CD4-positive, alpha-beta memory T cell (primary cell): ENCODE measurements at places on chromosomes 2 and 18. TPM values are rescaled to one million over a fixed set of nuclear protein-coding genes. Genes with fewer than 3 reads are reported as not detected.
A peak's percentile ranks its signal among the peaks of the same experiment; 100 is the strongest.

- no peaks in the 10 kb centered on the region for H3K27me3 ChIP-seq
- no peaks in the 10 kb centered on the region for H3K4me1 ChIP-seq
- H3K36me3 ChIP-seq, result no peaks in the 10 kb centered on the region
- no peak overlapping the region for H3K27ac ChIP-seq
- DNase-seq, result no peak
- no peak overlapping the region for H3K4me3 ChIP-seq
Measured at GRCh38 chr2:205115511-205115910, 566.8 kb upstream of the NRP2 start.

GRCh38 chr2:66437109-66437690, 2.3 kb downstream of the MEIS1 start:
- H3K27me3 ChIP-seq, result peaks cover 9% of the 10 kb centered on the region
- DNase-seq, result no peak
- no peak overlapping the region for H3K27ac ChIP-seq
- no peaks in the 10 kb centered on the region for H3K36me3 ChIP-seq
- peaks cover 18% of the 10 kb centered on the region for H3K4me1 ChIP-seq
- H3K4me3 ChIP-seq, result no peak overlapping the region

Gene DSG1
- total RNA-seq, result not detected

DNA sequence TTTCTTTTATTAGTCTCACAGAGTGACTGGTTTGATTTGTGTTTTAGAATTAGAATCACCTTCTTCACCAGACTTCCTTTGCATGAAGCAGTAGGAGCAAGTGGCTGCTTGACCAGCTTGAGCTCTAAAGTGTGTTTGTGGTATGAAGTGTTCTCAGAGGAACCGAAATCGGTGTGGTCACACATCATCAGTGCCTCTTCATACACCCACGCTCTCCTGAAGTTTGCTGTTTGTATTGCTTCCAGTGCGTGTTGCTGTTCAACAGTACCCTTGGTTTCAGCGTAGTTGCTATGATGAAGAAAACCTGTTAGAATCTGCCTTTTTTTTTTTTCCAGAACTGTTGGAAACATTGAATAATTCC, 77.9 kb downstream of the LIMS1 start:
- H3K4me1 ChIP-seq, result peaks cover 90% of the 10 kb centered on the region
- no peaks in the 10 kb centered on the region for H3K36me3 ChIP-seq
- H3K27ac ChIP-seq, result peak overlapping the region; percentile 68

DNA sequence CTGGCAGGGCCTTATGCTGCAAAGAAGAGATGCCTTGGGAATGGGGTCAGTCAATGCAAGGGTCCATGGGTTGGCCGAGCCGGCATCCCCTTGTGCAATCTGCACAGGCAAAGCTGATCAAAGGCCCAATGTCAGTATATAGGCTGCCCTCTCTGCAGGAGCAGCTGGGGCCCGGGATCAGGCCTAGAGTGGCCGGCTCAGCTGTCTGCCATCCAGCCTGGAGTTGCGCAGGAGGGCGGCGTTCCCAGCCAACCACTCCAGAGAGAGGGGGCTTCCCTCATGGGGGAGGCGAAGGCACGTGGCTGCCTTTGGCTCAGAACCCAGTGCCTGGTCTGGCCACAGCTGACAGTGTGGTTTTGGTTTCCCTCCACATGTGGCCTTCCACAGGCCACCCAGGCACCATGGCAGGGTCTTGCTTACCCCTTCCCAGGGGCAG, 3.9 kb downstream of the INPP5D start:
- no peaks in the 10 kb centered on the region for H3K27me3 ChIP-seq
- peak overlapping the region; percentile 95 for H3K4me3 ChIP-seq
- DNase-seq, result no peak
- peak overlapping the region; percentile 91 for H3K27ac ChIP-seq

GRCh38 chr18:35822413-35822812, 150.1 kb upstream of the RMP24 start:
- H3K4me1 ChIP-seq, result no peaks in the 10 kb centered on the region
- H3K4me3 ChIP-seq, result no peak overlapping the region
- DNase-seq, result no peak
- H3K36me3 ChIP-seq, result no peaks in the 10 kb centered on the region
- no peaks in the 10 kb centered on the region for H3K27me3 ChIP-seq

GRCh38 chr2:197090742-197091367, 164.3 kb upstream of the PGAP1 start:
- no peaks in the 10 kb centered on the region for H3K27me3 ChIP-seq
- no peak for DNase-seq
- H3K4me1 ChIP-seq, result no peaks in the 10 kb centered on the region

DNA sequence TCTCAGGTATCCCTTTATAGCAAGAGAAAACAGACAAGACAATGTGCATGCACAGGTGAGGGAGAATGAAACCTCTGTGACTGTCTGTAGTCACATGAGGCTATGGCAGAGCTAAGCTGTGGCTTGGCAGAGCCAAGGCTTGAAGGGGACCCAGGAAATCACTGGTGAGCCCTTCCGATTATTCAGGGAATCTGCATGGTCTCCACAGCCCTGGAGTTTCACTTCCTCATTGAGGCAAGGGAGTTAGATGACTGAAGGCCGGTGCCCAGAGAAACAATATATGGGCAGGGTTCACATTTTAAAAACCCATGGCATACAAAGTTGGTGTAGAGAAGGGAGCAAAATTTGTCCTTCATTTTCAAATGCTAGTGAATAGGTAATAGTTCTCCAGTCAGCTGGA, 144.4 kb upstream of the REV1 start:
- no peaks in the 10 kb centered on the region for H3K36me3 ChIP-seq
- H3K27me3 ChIP-seq, result no peaks in the 10 kb centered on the region
- no peak overlapping the region for H3K4me3 ChIP-seq
- no peak for DNase-seq
- no peak overlapping the region for H3K27ac ChIP-seq

DNA sequence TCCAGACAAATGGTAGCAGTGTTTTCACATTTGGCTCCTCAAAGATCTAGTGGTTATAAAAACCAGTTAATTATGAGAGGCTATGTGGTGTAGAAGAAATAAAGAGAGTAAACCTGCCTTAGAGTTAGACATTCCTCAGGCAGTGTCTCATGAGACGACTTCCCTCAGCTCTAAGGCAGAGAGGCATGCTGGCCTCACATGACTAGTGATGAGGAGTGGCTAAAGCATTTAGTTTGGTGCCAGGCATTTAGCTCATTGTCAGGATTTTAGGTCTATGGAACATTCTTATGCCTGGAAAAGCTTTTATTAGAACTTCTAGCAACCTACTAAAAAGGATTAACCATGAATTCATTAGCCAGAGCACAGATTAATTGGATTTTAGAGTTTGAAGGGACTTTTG, 90.3 kb downstream of the RPRM start:
- no peaks in the 10 kb centered on the region for H3K27me3 ChIP-seq
- DNase-seq, result no peak
- no peak overlapping the region for H3K27ac ChIP-seq
- H3K4me1 ChIP-seq, result no peaks in the 10 kb centered on the region

DNA sequence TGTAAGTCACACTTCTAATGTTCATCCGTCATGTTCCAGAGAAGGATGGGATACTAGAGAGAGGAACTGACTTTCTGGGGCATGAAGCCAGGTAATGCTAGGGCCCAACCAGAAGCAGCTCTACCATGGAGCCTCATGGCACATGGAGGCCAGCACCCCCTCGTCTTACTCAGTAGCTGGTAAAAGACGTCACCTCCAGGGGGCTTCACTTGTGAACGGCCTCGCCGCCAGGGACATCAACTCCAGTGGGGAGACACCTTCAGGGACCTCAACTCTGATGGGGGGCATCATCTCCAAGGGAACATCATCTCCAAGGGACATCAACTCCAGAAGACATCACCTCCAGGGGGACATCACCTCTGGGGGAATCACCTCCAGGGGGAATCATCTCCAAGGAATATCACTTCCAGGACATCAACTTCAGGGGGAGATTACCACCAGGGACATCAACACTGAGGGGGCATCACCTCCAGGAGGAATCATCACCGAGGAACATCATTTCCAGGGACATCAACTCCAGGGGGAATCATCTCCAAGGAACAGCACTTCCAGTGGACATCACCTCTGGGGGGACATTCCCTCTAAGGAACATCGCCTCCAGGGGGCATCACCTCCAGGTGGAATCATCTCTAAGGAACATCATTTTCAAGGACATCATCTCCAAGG, 168.4 kb downstream of the NDUFA10 start:
- H3K4me3 ChIP-seq, result no peak overlapping the region
- H3K27me3 ChIP-seq, result no peaks in the 10 kb centered on the region
- H3K36me3 ChIP-seq, result no peaks in the 10 kb centered on the region
- DNase-seq, result no peak
